ENCODE measurements at places on chromosomes 1 and 21. TPM values are rescaled to one million over a fixed set of nuclear protein-coding genes. Genes with fewer than 3 reads are reported as not detected.

- no peak for DNase-seq
These were observed 4.8 kb upstream of the PDE9A start for GRCh38 chr21:42648606-42649005.

- no peak for DNase-seq
These were observed 126.3 kb upstream of the ATP1B1 start for GRCh38 chr1:168980180-168980579.

DNA sequence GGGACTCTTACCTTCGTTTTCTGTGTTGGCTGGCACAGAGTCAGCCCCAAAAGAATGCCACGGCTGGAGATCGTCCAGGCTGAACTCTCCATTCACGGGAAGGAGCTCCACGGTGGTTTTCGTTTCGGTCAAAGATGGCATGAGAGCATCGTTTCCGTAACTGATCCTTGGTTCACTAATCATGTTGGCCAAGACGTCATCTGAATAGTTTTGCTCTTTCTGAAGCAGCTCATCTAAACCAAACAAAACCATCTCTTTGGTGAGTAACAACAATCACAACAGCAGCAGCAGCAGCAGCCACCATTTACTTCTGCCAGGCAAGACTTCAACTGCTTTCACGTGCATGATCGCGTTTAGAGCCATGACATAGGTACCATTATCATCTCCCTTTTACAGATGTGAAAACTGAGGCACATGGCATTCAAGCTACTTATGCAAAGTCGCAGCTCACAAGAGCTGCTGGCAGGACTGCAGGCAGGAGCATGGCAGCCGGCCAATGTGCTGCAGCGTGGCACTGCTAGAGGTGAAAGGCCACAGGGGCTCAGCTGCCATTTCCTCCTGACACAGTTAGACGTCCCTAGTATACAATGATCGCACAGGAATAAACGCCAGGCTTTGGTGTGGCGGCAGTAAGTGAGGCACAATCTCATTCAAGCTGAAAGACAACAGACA lies 177.1 kb downstream of the GABPA start:
- DNase-seq = no peak

Gene FASLG
- total RNA-seq = 12.5 TPM

DNA sequence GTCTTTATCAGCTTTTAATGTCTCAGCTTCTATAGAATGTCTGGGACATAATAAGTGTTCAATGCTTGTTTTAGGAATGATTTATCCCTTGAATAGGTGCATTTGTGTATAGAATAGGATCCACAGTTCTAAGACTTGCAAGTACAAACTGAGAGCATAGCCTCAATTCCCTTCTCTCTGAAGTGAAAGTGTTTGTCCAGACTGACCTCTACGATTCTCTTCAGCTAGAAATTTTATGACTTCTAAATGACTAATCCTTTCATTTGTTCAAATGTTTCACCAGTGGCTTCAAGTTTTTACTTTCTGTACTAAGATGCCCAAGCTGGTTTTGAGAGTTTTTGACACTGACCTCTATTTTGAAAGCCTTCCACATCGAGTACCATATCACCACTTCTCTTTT lies 608.2 kb upstream of the ADGRL4 start:
- DNase-seq = no peak

Gene PPIAL4G
- total RNA-seq = not detected

- DNase-seq = no peak
These were observed 130.3 kb upstream of the TMEM51 start for GRCh38 chr1:15023205-15023604.

DNA sequence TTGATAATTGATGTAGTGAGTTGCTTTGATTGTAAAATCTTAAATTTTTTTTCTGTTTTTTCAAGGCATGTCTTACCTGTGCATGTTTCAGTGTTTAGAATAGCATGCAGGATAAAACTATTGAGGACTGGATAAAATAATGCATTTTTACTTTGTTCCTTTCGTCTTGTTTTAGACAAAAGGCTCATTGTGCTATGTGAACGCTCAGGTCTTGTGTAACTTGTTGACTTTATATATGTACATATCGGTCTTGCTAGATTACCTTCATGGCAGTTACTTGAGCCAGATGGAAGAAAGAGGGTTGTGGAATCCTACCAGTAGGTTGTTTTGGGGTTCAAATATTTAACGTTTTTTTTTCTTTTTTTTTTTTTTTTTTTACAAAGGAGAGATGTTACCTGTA lies 7.0 kb downstream of the NFIA start:
- no peak for DNase-seq

- DNase-seq = no peak
These were observed 146.2 kb downstream of the PLPP3 start for GRCh38 chr1:56433056-56433577.

Gene SLC9A1
- 19.8 TPM for total RNA-seq

DNA sequence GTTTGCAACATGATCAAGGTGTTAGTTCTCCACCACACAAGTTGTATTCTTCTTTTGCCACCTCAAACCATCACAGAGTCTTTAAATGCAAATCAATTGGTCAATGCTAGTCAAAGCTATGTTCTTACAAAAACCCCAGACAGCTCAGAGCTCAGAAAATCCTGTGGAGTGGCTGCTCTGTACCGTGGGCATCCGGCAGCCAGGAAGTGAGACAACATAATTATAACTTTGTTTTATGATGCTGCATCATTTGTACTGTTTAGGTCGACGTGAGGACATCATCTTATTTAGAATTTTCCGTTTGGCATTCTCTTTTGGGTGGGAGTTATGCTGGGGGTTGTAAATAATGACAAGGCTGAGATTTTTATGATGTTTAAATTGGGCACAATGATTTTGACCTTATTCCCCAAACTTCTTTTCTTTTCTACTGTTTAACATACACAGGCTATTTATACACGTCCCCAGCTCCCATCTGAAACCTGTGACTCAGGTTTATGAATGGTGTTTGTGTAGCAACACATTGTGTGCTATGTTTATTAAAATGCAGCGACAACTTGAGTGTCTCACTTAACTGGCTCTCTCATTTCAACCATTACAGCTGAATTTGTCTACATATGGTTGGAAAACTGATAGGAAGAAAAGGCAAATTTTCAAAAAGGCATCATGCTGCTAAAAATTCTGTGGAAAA lies 124.0 kb downstream of the CNIH3 start:
- DNase-seq = no peak

- no peak for DNase-seq
These were observed 670.9 kb upstream of the NR5A2 start for GRCh38 chr1:199356561-199356960.

Gene STUM
- not detected for total RNA-seq

Gene CHI3L2
- 9.2 TPM for total RNA-seq

GRCh38 chr21:38267991-38268863 lies 11.4 kb downstream of the KCNJ15 start:
- no peak for DNase-seq

Gene HSF2BP
- 0.68 TPM for total RNA-seq

Gene WNT2B
- total RNA-seq = not detected

Gene RGS4
- not detected for total RNA-seq

Gene CAP1
- 504 TPM for total RNA-seq

Gene CD1E
- not detected for total RNA-seq

DNA sequence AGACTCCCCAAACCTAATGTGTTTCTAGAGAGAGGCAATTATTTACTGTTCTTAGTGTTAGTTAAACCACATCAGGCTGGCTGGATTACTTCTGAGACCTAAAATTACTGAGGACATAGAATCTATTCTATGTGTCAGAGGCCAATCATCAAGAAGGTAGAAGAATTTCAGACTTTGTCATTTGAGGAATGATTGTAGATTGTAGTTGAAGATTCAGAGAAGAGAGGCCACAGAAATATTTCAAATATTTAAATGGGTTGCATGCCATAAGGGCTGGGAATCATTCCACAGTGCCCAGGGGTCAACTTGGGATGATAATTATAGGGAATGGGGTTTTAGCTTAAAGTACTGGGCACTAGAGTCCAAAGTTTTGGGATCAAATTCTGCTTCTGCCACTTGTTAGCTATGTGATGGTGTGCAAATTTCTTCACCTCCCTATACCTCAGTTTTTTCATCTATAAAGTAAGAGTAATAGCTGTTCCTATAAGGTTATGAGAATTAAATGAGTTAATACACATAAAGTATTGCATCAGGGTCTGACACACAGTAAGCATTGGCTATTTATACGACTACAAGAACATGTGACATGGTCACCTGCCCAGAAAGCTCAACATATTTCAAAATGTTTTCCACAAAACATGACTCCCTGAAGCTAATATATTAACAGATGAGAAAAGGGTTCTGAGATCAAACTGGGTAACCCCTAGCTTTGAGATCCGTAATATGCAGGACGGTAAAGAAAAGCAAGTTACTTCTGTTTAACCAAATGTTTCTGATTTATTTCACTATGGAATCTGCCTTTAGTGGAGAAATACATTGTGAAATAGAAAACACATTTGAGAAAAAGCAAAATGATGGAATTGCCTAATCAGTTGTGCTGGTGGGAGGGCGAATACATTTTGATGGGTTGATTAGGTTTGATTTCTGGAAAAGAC lies 69.7 kb upstream of the SPAG17 start:
- no peak for DNase-seq

Gene SLC41A1
- 31.5 TPM for total RNA-seq

DNA sequence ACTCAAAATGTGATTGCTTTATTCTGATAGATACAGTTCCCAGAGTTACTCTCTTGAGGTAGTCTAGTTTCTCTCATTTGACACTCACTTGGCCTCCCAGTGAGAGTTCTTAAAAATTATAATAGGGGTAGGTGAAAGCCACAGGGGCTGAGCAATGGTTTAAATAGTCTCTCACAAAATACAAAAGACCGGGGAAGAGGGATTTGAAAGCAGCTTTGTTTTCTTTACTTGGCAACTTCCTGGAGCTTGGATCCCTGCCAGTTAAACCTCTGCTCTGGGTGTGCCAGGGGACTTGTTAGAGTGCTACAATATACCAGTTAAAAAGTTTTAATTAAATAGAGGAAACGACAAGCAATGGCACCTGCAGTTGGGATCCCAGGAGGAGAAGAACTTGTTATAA lies 31.7 kb downstream of the OR13G1 start:
- no peak for DNase-seq

GRCh38 chr1:186534401-186534800 lies 73.5 kb upstream of the PDC start:
- no peak for DNase-seq

DNA sequence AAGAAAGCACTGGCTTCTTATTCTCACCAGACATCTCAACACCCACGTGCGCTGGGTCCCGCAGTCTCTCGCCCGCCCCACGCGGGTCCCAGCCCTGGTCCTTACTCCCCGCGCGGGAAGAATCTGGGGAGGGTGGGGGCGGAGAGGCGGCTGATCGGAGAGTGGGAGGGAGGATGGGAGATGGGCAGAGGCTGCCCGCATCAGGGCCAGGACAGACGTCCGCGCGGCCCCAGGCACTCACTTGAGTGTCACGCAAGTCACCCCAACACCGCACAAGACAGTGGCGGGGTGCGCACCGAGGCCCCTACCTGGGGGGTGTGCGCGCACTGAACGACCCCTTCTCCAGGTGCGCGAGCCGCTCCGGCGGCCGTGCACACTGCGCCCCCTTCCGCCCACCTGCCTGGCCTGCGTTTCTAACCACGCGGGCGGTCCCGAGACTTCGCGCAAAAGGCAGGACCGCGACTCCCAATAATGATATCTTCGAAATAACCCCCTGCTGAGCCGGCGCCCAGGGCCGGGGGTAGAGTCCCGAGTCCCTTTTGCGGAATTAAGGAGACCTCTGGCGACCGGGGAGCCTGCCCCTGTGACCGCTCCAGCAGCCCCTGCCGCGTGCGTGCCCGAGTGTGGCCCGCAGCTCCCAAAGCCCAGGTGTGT lies 6.0 kb upstream of the SIM2 start:
- DNase-seq = no peak

- no peak for DNase-seq
These were observed 9.6 kb downstream of the WRAP73 start for GRCh38 chr1:3640121-3640837.

- DNase-seq = no peak
These were observed 34.7 kb upstream of the EXOSC10 start for GRCh38 chr1:11134251-11134897.

GRCh38 chr1:185834371-185834905 lies 100.2 kb downstream of the HMCN1 start:
- no peak for DNase-seq

DNA sequence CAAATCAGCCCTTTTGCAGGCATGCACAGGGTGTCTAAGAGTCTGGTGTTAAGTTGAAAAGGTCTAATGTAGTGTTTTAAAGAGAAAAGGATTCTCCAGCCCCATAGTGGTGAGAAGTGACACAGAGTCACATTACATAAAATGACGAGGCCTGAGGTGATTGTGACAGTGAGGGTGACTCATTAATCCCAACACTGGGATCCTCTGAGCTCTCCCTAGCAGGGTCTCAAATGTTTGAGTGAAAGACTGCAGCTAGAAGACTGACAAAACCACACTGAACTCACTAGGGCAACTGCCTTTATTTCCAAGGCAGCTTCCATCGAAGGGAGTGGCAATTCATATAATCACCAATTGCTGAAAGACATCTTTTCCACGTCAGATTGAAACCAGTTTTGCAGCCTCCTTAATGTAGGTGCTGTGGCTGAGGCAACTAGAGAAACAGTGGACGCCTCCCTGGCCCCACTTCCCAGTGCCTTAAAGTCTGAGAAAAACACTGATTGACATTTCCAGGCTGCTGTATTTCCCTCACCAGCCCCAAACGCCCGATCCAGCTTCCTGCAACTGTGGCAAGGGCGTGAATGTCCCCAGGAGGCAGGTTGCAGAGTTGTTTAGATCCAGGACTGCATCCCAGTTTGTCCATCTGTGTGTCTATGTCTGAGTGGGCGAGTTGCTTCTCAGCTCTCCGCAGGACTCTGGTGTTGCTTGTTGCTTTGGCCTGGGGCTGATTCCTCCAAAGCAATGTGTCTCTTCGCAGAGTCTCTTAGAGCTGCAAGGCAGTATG lies 81.4 kb downstream of the RUNX1 start:
- DNase-seq = peak; percentile 58

DNA sequence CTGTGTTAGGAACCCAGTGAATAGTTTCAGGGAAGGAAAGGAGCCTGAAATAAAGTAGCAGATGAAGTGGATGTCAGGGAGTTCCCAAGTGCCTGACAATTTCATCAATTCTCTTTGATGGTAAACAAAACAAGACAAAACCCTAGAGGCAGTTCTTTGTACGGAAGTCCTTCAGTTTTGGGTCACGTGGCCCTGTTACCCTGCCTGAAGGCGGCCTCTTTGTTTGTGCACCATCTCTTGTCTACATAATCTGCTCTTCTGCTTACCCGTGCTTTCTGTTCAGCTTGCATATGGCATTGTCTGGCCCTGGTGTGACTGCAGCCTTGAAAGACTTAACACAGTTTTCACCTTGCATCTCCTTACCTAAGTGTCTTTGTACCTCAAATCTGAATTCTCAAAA lies 166.7 kb upstream of the DUSP10 start:
- DNase-seq = no peak

All from activated naive CD8-positive, alpha-beta T cell treated with anti-CD3 and anti-CD28 coated beads for 36 hours (primary cell).